ENCODE measurements at places on chromosomes 1 and 21. TPM values are rescaled to one million over a fixed set of nuclear protein-coding genes. Genes with fewer than 3 reads are reported as not detected.

LPAR3 gene
- total RNA-seq = 3.0 TPM

RHBG gene
- 1.4 TPM for total RNA-seq

CORT gene
- not detected for total RNA-seq

CTSE gene
- not detected for total RNA-seq

ANXA9 gene
- total RNA-seq = 0.81 TPM

ARID4B gene
- 34.0 TPM for total RNA-seq
